ENCODE measurements at places on chromosomes 13 and 19.
A peak's percentile ranks its signal among the peaks of the same experiment; 100 is the strongest.

DNA sequence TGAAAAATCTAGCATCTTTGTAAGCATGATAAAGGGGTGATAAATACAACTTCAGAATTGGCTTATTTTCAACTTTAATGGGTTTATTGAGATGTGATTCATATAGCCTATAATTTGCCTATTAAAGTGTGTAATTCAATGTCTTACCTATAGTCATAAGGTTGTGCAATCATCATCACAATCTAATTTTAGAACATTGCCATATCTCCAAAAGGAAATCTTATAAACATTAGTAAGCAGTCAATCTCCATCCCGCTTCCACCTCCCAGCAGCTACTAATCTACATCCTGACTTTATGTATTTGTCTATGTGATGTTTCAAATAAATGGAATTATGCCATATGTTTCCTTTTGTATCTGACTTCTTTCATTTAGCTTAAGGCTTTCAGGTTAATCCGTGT, 145.2 kb upstream of the KLHL1 start:
- no peak for DNase-seq

GRCh38 chr13:68078874-68079273, 848.7 kb upstream of the PCDH9 start:
- DNase-seq: no peak

DNA sequence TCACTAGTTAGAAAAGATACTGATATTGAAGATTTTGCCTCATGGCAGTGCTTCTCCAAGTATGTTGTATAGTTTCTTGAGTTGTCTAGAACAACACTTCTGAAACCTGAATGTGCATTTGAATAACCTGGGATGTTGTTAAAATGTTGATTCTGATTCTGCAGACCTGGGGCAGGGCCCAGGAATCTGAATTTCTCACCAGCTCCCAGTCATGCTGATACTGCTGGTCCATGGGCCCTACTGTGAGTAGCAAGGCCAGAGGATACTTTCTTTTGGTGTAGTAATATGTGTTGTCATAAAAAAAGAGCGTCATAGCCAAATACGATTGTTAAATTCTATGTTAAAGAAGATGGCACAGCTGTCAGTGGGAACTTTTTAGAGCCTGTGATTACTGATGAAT, 41.6 kb upstream of the C1QTNF9 start:
- no peak for DNase-seq

DNA sequence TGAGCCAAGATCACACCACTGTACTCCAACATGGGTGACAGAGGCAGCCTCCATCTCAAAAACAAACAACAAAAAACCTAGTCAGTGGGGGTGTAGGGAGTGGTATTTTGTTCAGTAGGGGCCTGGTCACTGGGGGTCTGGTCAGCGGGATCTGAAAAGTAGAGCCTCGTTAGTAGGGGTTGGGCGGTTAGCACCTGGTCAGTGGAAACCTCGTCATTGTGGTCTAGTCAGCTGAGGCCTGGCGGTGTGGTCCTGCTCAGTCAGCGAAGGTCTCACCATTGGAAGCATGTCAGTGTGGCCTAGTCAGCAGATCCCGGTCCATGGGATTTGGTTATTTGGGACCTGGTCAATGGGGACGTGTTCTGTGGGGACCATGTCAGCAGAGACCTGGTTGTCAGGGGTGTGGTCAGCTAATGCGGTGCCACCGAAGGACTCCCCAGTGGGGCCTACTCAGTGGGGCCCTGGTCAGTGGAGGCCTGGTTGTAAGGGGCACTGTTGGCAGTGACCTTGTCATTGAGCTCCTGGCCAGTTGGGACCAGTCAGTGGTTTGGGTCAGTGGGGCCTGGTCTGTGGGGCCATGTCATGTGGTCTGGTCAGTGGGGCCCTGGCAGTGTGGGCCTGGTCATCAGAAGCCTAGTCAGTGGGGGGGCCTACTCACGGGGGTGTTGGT, 63.0 kb upstream of the TPM4 start:
- DNase-seq: no peak

GRCh38 chr19:49422407-49423070, 702 bp downstream of the PTH2 start:
- DNase-seq: no peak

GRCh38 chr13:33644581-33645543, 173.1 kb upstream of the RFC3 start:
- DNase-seq: no peak

GRCh38 chr13:74883834-74884233, 598.1 kb downstream of the TBC1D4 start:
- no peak for DNase-seq

- DNase-seq: peak; percentile 30
Measured at GRCh38 chr19:49335071-49335783, at the start of gene CD37. Gene CD37 (plus strand): TSS chr19:49335406. CDS start chr19:49335541, 135 bp downstream.

DNA sequence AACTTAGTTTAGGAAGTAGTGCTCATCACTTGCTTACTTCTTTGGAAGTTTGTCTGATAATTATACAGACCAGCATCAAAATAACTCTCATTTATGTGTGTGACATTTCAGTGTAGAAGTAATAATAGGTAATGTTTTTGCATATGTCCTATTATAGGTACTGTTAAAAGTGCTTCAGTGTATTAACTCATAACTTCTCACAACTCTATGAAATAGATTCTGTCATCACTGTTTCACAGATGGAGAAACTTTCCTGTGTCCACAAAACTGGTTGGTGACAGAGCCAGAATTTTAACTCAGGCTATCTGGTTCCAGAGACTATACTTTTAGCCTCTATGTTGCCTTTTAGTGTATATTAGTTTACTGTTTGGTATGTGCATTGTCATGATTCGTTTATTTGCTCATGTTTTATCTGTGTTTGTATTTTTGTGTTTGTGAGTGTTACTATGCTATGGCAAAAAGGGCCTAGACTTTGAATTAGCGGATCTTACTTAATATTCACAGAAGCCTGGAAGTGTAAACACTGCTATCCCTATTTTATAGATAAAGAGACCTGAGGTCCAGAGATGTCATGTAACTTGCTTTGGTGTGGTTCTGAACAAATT, 12.7 kb downstream of the LPAR6 start:
- no peak for DNase-seq

GRCh38 chr13:42653679-42654078, 79.7 kb downstream of the TNFSF11 start:
- no peak for DNase-seq

DNA sequence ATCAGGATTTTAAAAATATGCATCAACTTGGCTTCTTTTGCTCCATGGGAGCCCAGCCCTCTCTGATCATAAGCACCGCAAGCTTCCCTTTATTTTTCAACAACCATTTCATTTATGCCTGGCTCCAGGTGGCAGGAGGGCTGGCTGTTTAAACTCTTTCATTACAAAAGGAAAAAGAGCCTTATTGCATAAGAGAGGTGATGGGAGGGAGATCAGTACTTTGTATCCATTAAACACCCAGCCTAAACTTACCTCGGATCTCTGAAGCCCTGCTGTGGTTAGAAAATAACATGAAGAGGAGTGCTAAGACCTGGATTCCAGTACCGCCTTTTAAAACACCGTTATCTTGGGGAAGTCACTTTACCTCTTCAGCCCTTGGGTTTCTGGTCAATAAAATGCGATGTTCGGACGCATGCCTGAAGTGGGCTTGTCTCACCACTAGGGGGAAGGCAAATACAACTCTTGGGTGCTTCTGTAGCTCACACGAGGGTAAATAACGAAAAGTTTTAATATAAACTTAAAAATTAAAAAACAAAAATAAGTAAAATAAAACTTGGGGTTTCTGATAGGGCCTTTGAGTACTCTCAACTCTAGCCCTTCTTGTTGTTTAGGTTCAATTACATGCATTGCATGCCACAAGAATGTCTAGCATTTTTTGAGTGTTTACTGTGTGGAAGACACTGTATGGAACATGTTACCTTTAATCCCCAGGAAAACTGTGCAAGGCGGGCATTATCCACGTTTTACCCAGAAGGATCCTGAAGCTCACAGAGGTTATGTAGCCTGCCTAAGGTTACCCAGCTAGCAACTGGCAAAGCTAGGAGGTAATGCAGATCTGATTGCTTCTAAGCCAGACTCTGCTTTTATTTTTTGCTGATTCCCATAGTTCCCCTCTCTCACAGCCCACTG, 240.3 kb downstream of the LMO7 start:
- DNase-seq: peak; percentile 11

DNA sequence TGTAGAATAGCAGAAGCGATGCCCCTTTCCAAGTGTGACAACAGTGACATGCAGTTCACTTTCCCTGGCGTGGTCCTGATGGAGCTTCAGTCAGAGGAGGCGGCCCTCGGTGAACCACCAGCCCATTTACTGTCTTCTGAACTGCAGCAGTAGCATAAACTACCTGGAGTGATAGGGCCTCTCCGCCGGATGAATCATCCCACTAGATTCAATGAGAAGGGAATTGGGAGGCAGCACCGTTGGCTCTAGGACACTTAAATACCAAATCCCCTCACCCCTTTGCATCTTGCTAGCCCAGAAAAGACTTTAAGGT, 112.8 kb upstream of the GPR12 start:
- no peak for DNase-seq

GRCh38 chr13:62653371-62653770, 1237.7 kb upstream of the PCDH20 start:
- no peak for DNase-seq

- DNase-seq: no peak
Measured at GRCh38 chr13:68608147-68608546, 1378.0 kb upstream of the PCDH9 start.

- no peak for DNase-seq
Measured at GRCh38 chr19:19201697-19202630, 1.2 kb downstream of the NR2C2AP start.

- no peak for DNase-seq
Measured at GRCh38 chr13:100106005-100106404, 17.1 kb downstream of the PCCA start.

GRCh38 chr13:59422646-59423045, 741.1 kb downstream of the DIAPH3 start:
- DNase-seq: no peak

- DNase-seq: no peak
Measured at GRCh38 chr19:10861103-10861651, 10.2 kb upstream of the CARM1 start.

DNA sequence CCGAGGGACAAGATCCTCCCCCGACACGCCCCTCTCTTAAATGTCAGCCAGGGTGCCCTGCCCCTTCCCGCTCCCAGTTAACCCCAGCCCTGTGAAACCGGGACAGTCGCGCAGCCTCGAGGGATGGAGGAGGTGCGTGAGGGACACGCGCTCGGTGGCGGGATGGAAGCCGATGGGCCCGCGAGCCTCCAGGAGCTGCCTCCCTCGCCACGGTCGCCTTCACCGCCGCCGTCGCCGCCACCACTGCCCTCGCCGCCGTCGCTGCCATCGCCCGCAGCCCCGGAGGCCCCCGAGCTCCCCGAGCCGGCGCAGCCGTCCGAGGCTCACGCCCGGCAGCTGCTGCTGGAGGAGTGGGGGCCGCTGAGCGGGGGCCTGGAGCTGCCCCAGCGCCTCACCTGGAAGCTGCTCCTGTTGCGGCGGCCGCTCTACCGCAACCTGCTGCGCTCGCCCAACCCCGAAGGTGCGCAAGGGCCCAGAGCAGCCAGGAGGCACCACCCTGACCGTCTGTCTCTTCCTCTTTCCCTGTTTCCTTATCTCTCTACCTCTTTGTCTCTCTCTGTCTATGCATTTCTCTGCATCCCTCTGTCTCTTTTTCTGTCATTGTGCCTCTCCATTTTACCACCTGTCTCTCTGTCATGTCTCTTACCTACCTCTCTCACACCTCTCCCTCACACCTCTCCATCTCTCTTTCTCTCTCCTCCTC, at the start of gene NCCRP1:
Gene NCCRP1, plus strand, starts transcription at position 105 of the 703 bp plus-strand sequence. Its CDS starts 19 bp downstream, at position 124.
- no peak for DNase-seq

- no peak for DNase-seq
Measured at GRCh38 chr13:52916486-52916990, 68.1 kb upstream of the PCDH8 start.

GRCh38 chr13:31191748-31192147, 8.0 kb upstream of the B3GLCT start:
- no peak for DNase-seq

- DNase-seq: peak; percentile 67
Measured at GRCh38 chr19:10104665-10105508, 1.3 kb upstream of the PPAN start.

GRCh38 chr19:10929402-10929794, 787 bp downstream of the TIMM29 start:
- DNase-seq: no peak

DNA sequence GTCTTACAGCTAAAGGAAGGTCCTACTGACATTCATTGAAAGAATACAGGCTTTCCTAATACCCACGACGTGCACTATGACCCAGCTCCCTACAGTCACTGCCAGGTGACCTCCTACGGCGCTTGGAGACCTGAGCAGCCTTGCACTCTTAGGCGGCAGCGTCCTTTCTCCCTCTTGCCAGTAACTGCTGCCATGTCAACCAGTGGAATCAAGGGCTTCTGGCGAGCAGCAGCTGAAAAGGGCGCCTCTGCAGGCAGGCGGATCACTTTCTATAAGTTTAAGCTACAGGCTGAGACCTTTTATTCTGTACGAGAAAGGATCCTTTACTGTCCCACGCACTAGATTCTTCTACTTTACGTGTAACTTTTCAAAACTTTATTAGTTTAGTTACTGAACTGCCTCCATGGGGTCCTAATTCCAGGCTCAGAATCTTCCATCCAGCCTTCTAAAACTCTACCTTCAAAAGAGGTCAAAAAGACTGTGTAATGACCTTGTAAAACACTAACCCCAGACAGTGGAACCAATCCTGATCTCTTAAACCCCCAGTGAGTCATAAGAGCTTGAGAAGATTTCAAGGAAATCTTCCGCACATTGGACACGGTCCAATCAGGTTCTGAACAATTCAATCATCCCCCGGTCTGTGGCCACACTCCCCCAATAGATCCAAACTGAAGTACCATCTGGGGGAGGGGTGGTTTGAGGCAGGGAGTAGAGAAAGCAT, 1.9 kb downstream of the KCTD12 start:
- no peak for DNase-seq

GRCh38 chr19:40609561-40610395, 8.6 kb downstream of the LTBP4 start:
- peak; percentile 85 for DNase-seq

DNA sequence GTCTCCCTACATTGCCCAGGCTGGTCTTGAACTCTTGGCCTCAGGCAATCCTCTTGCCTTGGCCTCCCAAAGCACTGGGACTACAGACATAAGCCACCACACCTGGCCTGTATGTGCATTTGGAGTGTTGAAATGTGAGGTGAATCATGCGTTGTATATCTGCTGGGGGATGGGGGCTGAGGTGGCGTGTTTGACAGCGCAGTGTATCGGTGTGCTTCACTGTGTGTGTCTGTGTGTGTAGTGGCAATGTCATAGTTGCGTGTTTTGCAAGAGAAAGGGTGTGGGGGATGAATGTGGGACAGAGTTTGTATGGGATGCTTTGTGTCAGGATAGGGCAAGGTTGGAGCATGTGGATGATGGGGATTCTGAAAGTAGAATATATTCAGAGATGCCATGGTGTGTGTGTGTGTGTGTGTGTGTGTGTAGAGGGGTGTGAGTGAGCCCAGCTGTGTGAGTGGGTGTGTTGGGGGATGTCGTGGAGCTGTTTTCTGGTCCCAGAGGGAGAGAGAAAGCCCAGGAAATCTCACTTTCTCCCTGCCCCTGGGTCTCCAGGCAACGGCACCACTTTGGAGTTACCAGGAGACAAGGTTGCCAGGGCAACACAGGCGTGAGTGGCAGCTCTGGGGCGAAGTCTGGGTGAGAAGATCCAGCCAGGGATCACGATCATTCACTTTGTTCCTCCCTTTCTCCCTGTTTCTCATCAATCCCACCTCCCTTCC, 1.1 kb upstream of the SWSAP1 start:
- no peak for DNase-seq

GRCh38 chr13:103133556-103133955, 67.3 kb upstream of the SLC10A2 start:
- no peak for DNase-seq

GRCh38 chr13:67421475-67421874, 191.3 kb upstream of the PCDH9 start:
- no peak for DNase-seq

Measured in stimulated activated CD8-positive, alpha-beta memory T cell treated with anti-CD3 and anti-CD28 coated beads, Interleukin-4, amount 100 ng/mL, for 24 hours (primary cell).